Activated T-helper 2 cell treated with anti-CD3 and anti-CD28 coated beads, Interferon-gamma antibody, Interleukin-2, Interleukin-4, amounts not matched to agents 10 μg/mL and 5 μg/mL and 100 μg/mL, durations not matched to agents 14 hours and 24 hours and 36 hours (primary cell): ENCODE measurements at places on chromosomes 7 and 10.

- DNase-seq: no peak
Observed at GRCh38 chr10:14625765-14626525, 148.8 kb downstream of the FAM107B start.

GRCh38 chr7:47147213-47147631 lies 434.7 kb downstream of the TNS3 start:
- no peak for DNase-seq

- DNase-seq: no peak
Observed at GRCh38 chr10:16192337-16192736, 244.5 kb upstream of the PTER start.

- no peak for DNase-seq
Observed at GRCh38 chr10:6995831-6996230, 415.0 kb downstream of the SFMBT2 start.

DNA sequence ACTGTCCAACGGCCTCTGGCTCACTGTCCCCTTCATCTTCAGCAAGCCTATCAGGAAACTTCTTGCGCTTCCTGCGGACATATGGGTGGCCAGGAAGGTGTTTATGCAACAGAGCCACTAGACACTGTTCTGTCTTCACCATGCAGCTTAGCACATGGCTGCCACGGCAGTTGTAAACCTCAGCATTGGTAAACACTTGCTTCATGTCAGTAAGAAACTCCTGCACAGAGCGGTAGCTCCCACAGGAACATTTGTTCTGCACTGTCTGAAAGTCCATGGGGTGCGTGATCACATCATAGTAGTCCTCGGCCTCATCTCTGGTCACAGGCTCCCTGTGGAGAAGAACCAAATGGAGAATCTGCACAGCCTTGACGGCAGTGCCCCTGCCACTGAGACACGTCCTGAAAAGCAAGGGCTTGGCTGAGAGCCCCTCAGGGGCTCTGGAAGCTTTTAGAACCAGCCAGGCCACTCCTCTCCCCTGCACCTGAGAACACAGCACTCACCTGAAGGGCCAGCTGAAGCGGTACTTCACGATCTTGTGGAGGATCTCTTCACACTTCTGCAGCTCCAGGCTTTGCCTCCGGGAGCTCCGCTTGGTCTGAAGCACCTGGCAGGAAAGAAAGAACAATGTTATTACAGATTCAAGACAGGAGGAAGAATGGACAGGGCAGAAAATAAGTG lies 8.8 kb downstream of the FZD9 start:
- no peak for DNase-seq

GRCh38 chr10:99700649-99701048 lies 31.3 kb downstream of the COX15 start:
- DNase-seq: no peak

DNA sequence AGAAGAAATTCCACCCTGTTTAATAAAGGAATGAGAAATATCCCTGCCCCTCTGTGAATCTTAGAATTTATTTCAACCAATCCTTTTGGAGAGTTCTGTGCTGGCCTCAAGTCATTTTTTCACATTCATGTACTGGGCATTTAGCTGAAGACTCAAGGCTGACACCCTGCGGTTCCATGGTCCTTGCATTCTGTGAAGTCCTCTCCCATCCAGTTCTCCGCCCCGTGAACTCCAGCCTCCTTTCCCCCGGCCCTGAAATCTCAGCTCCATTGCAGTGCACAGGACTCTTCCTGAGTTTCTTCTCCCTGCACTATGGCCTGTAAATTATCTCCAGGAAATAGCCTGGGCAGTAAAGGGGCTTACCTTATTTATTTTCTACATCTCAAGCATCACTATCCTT lies 183.0 kb upstream of the KCND2 start:
- DNase-seq: no peak

GRCh38 chr10:21449288-21449966 lies 76.1 kb downstream of the SKIDA1 start:
- DNase-seq: no peak

DNA sequence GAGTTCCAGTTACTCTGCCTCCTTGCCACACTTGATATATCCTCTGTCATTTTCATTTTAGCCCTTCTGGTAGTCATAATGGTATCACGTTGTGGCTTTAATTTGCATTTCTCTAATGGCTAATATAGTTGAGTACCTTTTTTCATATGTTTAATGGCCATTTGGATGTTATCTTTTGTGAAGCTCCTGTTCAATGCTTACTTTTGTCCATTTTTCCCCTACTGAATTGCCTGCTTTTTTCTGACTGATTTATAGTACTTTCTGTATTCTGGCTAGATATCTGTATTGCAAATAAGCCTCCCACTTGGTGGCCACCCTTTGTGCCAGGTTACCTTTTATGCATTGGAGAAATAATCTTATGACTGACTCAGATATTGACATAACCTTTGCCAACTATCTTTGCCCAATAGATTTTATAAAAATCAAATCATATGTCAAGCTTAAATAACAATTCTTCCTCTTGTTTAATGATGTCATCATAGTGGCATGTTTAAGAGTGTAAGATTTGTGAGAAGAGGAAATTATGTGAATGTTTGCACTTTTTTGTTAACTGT lies 50.6 kb downstream of the PRPF18 start:
- DNase-seq: no peak

DNA sequence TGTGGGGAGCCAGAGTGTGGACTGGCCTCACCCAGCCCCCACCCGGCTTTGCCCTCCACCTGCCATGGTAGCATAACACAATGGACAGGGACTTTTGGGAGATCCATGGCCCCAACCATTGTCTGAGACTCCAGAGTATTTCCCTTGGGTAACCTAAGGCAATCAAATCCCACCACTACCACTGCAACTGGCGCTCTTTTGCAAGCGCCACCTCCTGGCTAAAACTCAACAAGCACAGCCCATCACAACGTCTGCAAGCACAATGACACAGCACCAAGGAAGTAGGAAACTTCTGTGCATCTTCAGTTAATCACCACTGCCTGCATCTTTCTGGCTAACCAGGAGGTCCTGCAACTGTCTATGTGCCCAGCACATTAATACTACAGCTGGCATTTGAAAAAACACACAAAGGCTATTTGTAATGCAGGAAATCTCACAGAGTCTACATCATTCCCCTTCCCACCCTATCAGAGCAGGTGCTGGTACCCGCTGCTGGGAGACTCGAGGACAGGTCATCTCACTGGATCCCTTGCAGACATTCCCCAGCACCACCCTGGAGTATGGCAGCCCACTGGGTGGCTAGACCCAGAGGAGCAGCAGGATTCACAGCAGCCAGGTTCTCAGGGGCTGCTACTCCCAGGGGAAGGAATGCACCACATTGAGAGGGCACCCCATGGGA lies 27.7 kb downstream of the ANKRD26 start:
- DNase-seq: no peak

DNA sequence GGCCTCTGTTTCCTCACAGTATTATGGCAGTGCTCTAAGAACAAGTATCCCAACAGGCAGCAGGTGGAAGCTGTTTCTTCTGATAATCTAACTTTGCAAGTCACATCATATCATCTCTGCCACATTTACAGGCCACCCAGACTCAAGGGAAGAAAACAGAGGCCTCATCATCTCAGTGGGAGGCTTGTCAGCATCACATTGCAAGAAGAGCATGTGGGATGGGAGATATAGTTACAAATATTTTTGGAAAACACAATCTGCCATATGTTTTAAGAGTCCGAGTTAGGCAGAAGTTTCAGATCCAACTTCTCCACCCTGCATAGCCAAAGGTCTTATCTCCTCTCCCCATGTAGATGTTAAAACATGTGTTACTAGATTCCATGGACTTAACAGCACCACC lies 130.4 kb upstream of the PDE1C start:
- no peak for DNase-seq

DNA sequence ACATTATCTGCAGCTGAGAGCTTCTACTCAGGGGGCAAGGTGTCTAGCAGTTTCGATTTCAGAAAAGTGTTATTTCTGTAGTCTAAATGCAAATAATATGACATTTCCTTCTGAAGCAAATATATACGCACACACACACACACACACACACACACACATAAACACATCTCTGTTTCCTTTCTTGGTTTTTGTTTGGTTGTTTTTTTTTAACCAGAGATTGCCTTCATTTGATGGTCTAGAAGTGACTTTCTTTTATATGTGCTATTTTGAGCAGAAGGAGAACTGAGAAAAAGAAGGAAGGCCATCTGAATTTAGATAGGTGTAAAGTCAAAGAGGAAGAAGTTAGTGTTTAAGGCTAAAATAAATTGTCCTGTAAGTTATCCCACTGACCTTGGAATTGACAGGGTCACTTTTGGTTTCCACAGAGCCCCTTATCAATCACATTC lies 142.2 kb downstream of the TRIL start:
- no peak for DNase-seq

DNA sequence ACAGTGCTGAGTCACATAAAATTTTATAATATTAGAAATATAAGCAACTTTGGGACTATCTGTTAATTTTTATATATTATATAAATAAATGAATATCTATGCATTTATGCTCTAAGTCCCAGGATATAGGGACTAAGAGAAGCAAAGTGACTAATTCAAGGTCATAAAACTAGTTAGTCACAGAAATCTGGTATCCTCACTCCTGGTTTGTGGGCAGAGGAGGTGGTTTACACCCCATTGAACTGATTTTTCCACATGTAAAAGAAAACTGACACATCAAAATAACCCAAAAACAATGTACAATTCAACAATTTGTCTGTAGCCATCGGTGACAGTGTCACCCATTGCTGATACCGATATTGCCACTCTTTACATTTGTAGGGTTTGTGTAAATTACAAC lies 3.0 kb downstream of the PCLO start:
- no peak for DNase-seq

GRCh38 chr10:99429517-99430095 lies 818 bp downstream of the GOT1 start:
- DNase-seq: no peak

DNA sequence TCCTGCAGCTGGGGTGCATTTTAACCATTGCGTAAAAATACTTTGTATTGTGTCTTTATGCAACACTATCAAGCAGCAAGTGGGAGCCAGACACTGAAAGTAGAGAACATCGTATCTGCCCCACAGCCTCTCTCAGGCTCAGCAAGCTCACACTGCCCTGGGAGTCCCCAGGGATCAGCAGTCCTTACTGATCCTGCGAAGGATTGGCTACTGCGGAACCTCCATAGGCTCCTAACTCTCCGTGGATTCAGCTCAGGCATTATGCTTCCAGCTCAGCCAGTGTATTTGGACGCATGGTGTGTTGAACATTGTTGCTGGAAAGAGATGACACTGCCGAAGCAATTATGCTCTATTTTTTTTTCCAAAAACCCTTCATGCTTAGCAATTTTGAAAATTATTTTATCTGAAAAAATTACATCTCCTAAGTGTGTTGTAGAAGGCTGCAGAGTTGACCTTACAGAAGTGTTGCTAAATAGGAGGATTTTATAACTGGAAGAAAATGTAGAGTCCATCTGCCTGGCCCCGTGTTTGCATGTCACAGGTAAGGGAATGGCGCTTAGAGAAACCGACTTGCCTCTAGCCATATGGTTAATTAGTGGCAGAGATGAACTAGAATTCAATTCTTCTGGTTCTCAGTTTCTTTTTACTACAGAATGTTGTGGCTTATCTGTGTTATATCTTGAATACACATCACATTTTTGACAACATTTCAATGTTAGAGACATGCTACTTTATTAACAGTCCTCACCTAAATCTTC lies 276.4 kb upstream of the COBL start:
- DNase-seq: no peak

DNA sequence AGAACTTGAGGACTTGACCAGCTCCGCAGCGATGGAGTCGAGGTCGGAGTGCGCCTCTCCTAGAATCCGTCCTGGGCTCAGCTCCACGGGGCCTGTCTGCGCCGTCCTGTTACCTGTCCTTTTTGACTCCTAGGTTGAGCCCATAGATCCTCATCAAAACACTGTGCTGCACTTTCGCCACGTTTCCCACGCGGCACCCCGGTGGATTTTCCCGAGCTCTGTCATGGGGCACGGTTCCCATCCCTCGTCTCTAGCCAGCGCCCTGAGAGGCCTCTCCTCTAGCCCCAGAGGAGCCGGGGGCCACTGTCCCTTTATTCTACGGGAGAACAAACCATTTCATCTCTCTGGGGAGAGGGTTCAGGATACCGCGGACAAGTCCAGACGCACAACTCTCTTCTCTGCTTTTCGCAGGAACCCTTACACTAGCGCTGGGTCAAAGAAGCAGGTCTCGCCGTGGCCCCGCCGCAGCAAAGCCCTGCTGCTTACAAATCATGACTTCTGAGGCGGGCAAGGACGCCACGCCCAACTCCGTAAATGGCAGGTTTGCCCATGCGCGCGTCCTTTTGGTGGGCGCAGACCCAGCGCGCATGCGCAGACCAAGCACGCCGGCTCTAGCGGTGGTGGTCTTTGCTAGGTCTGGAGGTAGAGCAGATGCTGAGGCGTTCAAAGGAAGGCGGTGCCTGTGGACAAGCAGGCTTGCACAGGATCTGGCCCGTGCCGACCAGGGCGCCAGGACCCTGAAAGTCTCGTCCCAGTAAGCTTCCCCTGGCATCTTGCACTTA lies 10.3 kb upstream of the ANKRD7 start:
- DNase-seq: peak; percentile 49

DNA sequence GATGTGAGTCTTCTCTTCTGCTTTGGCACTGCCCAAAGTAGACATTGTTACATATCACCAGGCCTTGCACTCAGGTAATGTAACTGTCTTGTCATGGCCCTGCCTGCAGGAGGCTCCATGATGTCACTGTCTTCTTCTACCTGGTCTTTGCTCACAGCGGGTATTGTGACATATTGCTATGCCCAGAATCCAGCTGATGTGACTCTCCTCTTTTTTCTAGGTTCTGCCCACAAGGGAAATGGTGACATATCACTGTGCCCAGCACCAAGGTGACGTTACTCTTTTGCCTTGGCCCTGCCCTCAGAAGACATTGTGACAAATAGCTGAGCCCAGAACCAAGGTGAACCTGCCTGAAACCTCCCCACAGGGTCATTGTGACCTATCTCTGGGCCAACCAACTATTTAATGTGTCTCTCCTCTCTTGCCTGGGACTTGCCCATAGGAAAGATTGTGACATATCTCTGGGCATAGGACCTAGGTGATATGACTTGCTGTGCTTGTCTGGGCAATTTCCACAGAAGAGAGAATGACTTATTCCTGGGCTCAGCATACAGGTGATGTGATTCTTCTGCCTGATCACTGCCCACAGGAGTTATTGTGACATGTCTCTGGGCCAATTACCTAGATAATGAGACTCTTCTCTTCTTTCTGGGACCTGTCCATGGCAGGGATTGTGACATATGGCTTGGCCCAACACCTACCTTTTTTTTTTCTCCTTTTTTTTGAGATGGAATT lies 26.5 kb upstream of the ZNF107 start:
- no peak for DNase-seq

GRCh38 chr7:47689558-47689957 lies 107.6 kb upstream of the TNS3 start:
- DNase-seq: no peak

DNA sequence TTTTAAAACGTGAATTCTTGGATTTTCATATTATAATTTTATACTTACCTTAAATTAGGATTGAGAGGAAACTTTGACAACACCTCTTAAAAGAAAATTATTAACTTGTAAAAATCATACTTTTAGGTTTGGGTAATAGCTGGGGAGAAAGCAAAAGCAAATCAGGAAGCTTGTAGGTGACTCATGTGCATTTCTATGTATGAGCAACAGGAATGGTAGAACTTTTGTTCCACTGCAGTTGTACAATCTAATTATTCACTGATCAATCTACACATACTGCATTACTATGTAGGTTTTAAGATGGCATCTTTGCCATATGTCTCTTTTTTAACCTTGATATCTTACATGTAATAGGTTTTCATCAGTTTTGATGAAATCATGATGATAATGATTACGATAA lies 223.2 kb downstream of the PRKG1 start:
- DNase-seq: no peak
